ENCODE measurements at places on chromosomes 5 and 9. TPM values are rescaled to one million over a fixed set of nuclear protein-coding genes. Genes with fewer than 3 reads are reported as not detected.

The ARHGEF28 gene
- 58.8 TPM for total RNA-seq

The GTF2H2C gene
- 42.0 TPM for total RNA-seq

The SPATA31E1 gene
- total RNA-seq, result not detected

The SLC36A2 gene
- total RNA-seq, result not detected

The SCGB3A1 gene
- total RNA-seq, result not detected

The ADGRV1 gene
- 155 TPM for total RNA-seq

All from thyroid gland (tissue), 4 donors.